Mucosa of descending colon (tissue), 3 donors: ENCODE measurements at places on chromosomes 2 and 18. TPM values are rescaled to one million over a fixed set of nuclear protein-coding genes. Genes with fewer than 3 reads are reported as not detected.
A peak's percentile ranks its signal among the peaks of the same experiment; 100 is the strongest.

DNA sequence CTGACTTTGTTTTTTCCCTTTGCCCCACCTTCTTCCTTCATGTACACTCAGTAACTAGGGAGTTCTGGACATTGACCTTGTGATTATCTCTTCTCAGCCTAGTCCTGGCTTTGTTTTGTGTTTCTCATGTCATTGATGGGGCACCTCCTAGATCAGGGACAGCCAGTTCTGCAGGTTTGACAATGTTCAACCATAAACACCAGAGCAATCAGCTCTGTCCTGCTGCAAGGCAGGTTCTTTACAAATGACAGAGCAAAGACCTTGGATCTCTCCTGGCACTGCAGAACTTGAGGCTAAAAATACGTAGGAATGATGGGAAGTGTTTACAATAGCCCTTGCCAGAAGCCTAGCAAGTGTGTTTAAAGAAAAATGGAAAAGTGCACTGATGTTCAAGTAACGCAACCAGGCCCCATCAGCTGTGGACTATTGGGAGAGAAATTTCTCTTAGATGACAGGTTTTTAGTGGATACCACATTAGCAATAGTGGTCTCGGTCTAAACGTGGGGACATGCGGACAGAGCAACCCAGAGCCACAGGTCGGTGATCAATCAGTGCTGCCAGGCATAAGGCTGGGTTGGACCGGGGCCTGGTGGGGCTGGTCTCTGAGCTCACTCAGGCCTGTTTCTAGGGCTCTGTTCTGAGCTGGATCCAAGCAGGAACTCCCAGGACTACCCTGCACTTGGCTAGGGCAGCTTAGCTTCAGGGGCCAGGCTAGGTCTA, 76.8 kb downstream of the SOWAHC start:
- peak; percentile 66 for DNase-seq

GRCh38 chr18:76487782-76488181, 7.3 kb downstream of the ZNF516 start:
- DNase-seq: no peak

- DNase-seq: no peak
Observed at GRCh38 chr2:236164201-236164924, 3.8 kb downstream of the GBX2 start.

DNA sequence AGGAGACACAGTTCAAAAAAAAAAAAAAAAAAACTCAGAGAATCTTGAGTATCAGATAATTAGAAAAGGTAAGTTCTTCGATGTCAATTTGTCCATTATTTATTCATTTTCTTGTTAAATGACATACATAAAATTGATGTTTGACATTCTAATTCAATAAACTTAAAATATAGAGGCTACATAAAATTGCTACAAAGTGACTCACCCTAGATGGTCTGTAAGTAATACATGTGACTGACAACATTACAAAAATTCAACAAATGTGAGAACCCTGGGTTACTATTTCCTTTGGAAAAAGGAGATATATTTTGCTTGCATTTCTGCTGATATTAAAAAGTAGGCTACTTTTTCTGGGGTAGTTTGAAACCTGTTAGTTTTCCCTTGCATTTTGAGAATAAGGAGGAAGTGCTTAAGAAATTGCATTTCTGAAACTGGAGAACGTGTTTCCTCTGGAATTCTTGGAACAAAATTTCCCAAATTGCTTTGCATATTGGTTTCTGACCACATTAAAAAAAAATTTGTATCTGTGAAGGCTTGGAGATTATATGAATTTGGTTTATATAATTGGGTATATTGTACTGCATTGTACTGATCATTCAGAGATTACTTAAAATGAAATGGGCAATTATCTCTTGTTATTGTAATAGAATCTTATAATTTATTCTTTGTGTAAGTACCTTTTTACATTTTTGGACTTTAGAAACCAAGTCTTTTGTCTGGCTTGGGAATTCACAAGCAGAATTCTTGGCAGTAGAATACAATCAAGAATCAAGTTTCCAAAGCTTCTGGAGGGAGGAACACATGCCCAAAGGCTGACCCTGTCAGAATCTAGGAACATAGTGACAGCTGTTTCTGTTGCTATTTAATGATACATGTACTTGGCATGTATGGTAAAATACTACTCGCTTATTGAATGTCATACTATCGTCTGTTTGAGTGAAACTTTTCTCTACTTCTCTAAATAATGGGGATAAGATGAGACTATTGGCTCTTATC, 106.1 kb downstream of the DSEL start:
- no peak for DNase-seq

DNA sequence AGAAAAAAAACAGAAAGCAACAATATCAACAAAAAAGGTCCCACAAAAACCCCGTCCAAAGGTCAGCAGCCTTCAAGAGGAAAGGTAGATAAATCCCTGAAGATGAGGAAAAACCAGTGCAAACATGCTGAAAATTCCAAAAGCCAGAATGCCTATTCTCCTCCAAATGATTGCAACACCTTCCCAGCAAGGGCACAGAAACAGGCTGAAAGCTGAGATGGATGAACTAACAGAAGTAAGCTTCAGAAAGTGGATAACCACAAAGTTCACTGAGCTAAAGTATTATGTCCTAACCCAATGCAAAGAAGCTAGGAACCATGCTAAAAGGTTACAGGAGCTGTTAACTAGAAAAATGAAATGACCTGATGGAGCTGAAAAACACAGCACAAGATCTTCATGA, 226.4 kb upstream of the DSEL start:
- no peak for DNase-seq

- no peak for DNase-seq
Observed at GRCh38 chr18:24414349-24415003, 12.0 kb upstream of the IMPACT start.

- no peak for DNase-seq
Observed at GRCh38 chr2:14418115-14418514, 214.4 kb upstream of the LRATD1 start.

NEU4 gene
- total RNA-seq: 71.0 TPM

DNA sequence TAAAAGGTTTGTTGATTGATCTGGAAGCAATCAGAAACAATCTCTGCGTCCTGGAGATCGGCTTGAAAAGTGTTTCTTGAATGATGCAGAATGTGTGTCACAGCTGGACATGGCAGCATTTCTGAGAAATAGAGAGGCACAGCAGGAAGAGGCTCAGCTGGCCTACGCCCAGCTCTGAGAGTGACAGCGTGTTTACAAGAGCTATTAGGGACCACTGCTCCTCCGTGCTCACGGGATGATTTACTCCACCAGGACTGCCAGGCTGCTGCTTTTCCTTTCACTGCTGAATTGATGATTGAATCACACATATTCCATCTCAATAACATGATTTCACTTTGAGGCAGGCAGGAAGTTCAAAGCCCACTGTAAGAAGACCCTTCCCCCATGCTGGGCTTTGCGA, 62.8 kb downstream of the GALNT14 start:
- no peak for DNase-seq
